Epithelial cell of esophagus (primary cell): ENCODE measurements at places on chromosomes 1 and 21.

GRCh38 chr1:180101411-180101810 lies 53.3 kb upstream of the QSOX1 start:
- no peak for DNase-seq

DNA sequence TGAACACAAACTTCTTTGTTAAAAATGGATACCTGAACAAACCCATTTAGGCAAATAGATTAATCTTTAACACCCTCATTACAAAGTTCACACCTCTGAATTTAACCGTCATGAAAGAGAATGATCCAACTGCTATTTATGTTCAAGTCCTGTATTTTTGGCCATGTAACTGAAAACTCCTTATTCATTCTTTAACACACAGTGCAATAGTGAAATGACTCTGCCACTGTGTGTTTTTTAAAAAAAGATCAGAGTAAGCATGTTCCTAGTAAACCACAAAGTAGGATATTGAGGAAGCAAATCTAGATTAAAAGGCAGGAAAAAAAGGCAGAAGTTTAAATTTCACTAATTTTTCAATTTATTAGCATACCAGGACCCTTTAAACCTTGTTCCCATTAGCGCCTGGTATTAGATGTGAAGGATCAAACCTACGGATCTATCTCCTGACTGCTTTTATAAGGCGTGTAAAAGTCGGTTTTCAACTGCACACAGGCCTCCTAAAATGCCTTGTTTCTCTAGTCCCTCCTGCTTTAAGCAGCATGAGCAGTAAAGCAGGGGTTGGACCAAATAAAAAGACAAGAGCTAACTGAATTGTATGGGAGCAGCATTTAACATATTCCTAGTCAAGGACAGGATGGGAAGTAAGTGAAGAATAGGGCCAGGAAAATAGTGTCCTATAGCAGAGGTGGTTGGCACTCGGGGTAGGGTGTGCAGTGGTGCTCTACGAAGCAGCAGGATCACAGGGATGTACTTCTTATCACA lies 33.4 kb downstream of the NUCKS1 start:
- DNase-seq: no peak

DNA sequence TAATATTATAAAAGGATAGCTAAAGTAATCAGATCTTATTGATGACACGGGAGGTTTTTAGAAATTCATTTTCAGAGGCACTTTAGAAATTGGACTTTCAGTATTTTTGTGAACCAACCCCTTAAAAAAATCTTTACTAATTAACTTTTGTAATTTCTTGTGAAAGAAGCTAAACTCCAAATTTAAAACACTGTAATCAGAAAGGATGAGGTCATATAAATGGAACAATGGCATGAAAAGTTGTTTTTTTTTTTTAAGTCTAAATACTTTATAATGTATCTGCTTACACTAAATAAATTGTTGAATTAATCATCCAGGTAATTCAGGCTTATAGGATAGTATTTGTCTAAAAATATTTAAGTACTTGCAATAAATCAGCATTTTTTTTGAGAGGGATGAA lies 9.0 kb downstream of the ZBTB18 start:
- no peak for DNase-seq

DNA sequence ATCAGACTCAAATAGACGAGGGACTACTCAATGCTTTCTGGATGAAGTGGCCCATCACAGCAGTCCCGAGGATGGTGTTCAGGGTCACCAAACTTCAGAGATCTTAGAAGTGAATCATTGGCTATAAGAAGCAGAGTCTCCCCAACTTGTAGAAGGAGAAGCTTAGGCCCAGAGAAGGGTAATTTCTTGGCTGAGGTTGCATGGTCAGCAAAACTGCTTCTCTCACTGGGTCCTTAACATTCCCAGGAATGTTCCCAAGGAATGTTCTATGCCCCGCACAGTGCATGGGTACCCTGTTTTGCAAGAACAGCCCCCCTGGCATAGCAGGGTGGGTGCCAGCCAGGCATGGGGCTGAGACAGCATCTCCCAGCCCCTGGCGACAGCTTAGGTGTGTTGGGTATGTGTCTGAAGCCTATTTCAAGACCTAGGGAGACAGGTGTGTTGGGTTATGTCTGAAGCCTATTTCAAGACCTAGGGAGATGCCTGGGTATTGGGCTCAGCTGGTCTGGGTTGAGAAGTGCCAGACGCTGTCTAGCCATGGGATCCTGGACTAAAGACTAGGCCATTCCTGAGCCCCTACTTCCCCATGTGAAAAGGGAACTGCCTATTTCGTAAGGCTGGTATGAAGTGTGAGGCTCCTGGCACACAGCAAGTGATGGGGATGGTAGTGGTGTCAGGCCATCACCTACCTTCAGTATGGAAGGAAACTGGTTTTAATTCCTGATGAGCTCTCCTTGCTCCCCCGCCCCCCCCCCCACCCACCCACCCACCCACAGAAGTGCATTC lies 26.1 kb downstream of the PADI6 start:
- DNase-seq: no peak

GRCh38 chr1:38371505-38371844 lies 324.9 kb upstream of the POU3F1 start:
- no peak for DNase-seq
